ENCODE measurements at places on chromosomes 13 and 19.
A peak's percentile ranks its signal among the peaks of the same experiment; 100 is the strongest.

- no peak overlapping the region for H3K4me3 ChIP-seq
- no peak for DNase-seq
- H3K27me3 ChIP-seq: no peaks in the 10 kb centered on the region
- no peaks in the 10 kb centered on the region for H3K4me1 ChIP-seq
These were observed 36.8 kb upstream of the CYP2S1 start for GRCh38 chr19:41156207-41156606.

DNA sequence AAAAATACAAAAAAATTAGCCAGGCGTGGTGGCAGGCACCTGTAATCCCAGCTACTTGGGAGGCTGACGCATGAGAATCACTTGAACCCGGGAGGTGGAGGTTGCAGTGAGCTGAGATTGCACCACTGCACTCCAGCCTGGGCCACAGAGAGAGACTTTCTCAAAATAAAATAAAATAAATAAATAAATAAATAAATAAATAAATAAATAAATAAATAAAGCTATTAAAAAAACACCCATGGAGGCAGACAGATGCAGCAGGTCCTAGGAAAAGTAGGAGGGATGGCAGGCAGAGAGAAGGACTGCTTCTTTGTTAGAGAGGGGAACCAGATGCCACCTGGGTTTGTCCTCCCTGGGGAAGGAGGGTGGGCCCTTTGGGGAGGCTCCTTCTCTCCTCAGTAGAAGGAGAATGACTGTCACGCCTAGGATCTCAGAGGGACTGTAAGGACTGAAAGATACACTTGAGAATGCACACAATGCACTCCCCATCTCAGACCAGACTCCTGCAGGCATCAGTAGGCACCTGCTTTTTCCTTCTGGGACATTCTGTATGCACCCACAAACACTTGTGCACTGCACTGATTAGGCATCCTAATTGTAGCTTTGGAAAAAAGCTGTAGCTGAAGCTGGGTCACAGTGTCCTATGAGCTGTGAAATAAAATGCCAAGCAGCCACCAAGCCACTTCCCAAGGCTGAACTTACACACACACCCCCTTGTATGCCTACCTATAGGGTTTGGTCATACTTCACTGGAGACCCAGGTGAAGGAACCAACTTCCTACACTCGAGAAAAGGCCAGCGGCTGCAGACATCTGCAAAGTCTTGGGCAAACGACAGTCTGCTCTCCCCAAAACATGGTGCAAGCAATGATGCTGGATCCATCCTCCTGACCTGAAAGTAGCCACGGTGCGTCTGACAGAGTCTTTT lies 18.9 kb upstream of the SLC35E1 start:
- no peak overlapping the region for H3K4me3 ChIP-seq
- no peak overlapping the region for H3K27ac ChIP-seq
- DNase-seq: no peak
- H3K36me3 ChIP-seq: no peaks in the 10 kb centered on the region
- H3K27me3 ChIP-seq: no peaks in the 10 kb centered on the region
- peaks cover 9% of the 10 kb centered on the region for H3K4me1 ChIP-seq

GRCh38 chr13:108346376-108346775 lies 76.9 kb downstream of the TNFSF13B start:
- H3K27me3 ChIP-seq: no peaks in the 10 kb centered on the region
- no peak overlapping the region for H3K27ac ChIP-seq
- no peak overlapping the region for H3K4me3 ChIP-seq
- no peak for DNase-seq

- no peak overlapping the region for H3K27ac ChIP-seq
- no peaks in the 10 kb centered on the region for H3K4me1 ChIP-seq
- no peak overlapping the region for H3K4me3 ChIP-seq
These were observed 25.9 kb downstream of the ZSWIM9 start for GRCh38 chr19:48196321-48196763.

DNA sequence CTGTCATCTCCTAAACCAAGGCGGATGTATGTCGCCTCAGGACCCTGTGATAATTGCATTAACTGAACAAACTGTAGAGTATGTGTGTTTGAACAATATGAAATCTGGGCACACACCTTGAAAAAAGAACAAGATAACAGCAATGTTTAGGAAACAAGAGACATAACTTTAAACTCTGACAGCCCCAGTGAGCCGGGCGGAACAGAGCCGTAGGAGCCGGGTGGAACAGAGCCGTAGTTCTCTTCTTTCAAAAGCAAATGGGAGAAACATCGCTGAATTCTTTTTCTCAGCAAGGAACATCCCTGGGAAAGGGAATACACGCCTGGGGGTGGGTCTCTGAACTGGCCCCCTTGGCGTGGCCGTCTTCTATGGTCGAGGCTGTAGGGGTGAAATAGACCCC lies 31.8 kb upstream of the ZNF675 start:
- no peaks in the 10 kb centered on the region for H3K36me3 ChIP-seq
- DNase-seq: no peak
- no peak overlapping the region for H3K4me3 ChIP-seq
- no peaks in the 10 kb centered on the region for H3K27me3 ChIP-seq

- H3K27ac ChIP-seq: no peak overlapping the region
- no peak overlapping the region for H3K4me3 ChIP-seq
- DNase-seq: no peak
- no peaks in the 10 kb centered on the region for H3K27me3 ChIP-seq
- no peaks in the 10 kb centered on the region for H3K4me1 ChIP-seq
These were observed 151.0 kb downstream of the DPF1 start for GRCh38 chr19:38072776-38073750.

DNA sequence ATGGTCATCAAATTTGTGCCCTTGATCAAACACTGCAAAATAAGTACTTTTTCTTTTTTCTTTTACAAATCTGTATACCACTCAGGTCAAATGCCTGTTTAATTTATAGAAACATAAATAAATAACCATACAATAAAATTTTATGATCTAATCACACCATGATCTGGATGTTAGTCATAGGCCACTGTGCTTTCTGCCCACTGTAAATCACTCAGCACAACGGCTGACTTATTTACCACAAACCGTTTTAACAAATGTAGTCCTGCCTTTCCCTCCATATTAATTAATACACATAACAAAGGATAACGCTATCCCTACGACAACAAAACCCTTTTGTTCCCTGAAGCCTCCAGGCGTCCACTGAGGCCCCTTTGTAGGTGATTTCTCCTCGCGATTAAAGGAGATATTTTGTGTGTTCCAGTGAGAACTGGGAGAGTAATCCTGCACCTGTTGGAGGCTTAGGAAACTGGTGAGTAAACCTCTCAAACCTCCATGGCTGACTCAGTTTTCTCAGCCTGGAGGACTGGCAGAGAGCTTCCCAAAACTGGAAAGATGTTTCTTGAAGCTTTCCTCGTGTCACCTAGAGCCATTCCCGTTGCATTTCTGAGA lies 477.1 kb upstream of the SGCG start:
- no peaks in the 10 kb centered on the region for H3K4me1 ChIP-seq
- H3K27me3 ChIP-seq: no peaks in the 10 kb centered on the region
- no peak for DNase-seq
- no peak overlapping the region for H3K4me3 ChIP-seq
- H3K27ac ChIP-seq: no peak overlapping the region
- no peaks in the 10 kb centered on the region for H3K36me3 ChIP-seq

DNA sequence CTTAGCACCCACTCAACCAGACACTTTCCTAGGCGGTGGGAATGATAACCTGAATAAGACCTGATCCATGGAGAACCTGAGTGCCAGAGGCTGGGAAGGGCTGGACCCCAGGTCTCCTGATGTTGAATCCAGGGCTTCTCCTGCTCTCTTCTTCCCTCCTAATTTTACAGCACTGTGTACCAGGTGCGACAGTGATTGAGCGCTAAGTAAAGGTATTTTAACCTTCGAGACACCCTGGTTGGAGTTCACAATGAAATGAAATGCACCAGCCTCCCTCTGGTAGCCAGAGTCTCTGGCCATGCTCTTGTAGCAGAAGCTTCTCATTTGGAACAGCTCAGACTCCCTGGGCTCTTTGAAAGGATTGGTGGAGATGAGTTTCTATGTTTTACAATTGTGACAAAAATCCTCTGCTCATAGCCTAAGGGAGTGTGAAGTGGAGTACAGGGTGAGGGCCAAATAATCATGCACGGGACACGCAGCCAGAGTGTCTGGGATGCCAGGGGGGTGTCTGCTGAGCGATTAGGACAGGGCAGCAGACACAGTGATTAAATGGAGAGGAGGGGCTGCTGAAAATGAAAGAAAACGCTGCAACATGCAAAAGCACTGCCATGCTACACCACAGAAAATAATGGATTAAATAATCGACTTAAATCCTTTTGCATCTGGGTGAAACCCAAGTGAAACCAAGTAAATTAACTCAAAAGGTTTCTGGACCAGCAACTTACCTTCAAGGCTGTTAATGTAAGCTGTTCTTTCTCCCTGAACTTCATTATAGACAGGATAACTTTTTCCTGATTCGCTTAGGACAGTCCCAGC lies 83.8 kb downstream of the FAM216B start:
- no peak overlapping the region for H3K4me3 ChIP-seq
- H3K4me1 ChIP-seq: no peaks in the 10 kb centered on the region
- no peaks in the 10 kb centered on the region for H3K27me3 ChIP-seq
- DNase-seq: no peak
- no peaks in the 10 kb centered on the region for H3K36me3 ChIP-seq

GRCh38 chr13:99938635-99939034 lies 32.9 kb downstream of the ZIC5 start:
- H3K4me3 ChIP-seq: no peak overlapping the region
- H3K27me3 ChIP-seq: no peaks in the 10 kb centered on the region
- H3K36me3 ChIP-seq: no peaks in the 10 kb centered on the region
- no peak overlapping the region for H3K27ac ChIP-seq

DNA sequence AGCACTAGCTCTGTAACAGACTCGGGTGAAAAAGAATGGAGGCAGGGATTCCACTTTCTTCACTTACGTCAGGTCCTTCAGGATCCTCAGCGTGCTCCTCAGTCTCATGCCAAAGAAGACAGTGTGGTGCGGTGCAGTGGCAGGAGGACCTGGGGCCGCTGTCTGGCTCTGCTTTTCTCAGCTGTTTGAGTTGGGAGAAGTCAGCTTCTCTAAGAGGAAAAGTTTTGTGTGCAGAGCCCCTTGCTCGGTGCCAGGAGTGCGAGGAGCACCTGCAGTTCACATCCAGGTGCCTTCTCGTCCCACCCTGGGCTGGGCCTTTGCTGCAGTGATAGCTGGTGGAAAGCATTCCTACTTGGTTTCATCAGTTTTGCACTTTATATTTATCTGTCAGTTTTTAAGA lies 77.9 kb upstream of the TEX29 start:
- H3K36me3 ChIP-seq: no peaks in the 10 kb centered on the region
- no peaks in the 10 kb centered on the region for H3K27me3 ChIP-seq
- H3K4me3 ChIP-seq: no peak overlapping the region
- DNase-seq: no peak
- H3K4me1 ChIP-seq: no peaks in the 10 kb centered on the region

DNA sequence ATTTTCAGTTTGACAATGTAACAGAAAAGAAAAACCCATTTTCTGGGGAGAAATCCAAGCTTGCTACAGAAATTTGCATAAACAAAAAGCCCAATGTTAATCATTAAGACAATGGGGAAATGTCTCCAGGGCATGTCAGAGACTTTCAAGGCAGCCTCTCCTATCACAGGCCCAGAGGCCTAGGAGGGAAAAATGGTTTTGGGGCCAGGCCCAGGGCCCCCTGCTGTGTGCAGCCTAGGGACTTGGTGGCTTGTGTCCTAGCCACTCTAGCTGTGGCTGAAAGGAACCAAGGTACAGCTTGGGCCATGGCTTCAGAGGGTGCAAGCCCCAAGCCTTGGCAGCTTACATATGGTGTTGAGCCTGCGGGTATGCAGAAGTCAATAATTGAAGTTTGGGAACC lies 8.0 kb upstream of the TEX30 start:
- H3K4me3 ChIP-seq: no peak overlapping the region
- H3K27me3 ChIP-seq: no peaks in the 10 kb centered on the region
- H3K4me1 ChIP-seq: no peaks in the 10 kb centered on the region
- DNase-seq: no peak
- H3K27ac ChIP-seq: no peak overlapping the region

DNA sequence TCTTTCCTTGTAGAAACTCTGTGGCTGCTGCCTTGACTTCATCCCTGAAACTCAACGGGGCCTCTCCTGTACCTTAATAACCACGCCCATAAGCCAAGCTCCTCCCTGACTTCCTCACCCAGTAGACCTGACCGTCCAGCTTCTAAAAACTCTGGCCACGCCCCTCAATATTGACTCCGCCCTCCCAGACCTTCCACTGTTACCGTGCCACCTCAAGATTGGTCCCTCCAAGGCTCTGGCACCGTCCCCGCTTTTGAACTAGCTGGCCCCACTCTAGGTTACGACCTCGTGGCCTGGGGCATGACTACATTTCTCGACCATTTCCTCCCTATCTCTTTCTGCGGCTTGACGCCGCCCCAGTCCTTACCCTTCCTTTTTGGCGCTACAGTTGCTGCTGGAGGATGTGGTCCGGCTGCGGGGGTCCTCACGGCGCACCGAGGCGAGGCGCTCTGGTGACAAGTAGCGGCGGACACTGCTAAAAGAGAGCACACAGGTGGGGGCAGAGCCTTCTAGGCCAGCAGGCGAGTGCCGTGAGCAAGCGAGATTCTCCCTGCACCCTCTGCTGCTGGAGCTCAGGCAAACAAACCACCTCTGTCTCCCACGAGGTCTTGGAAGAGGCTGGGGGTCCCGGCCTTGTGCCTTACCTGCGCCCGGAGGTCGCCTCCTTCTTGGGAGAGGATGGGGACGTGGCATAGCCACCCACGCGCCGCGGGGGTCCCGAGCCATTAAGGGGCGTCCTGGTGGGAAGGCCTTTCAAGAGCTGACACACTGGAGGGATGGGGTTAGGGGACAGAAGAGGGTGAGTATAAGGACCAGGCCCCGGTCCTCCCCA lies 2.3 kb upstream of the EML2 start:
- H3K4me1 ChIP-seq: peaks cover 17% of the 10 kb centered on the region
- peak; percentile 87 for DNase-seq
- no peaks in the 10 kb centered on the region for H3K36me3 ChIP-seq

DNA sequence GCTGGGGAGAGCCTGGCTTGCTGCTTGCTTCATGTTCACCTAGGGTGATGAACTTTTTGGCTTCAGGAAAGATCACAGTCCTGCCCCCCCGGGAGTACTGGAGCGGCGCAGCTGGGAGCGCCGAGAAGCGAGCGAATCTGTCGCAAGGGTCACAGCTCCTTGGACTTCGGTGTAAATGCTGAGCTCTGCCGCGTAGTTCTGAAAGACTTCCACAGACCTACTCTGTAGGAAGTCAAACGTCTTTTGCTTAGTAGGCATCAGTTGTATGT lies 2.7 kb downstream of the ING1 start:
- H3K27ac ChIP-seq: peak overlapping the region; percentile 92
- no peaks in the 10 kb centered on the region for H3K27me3 ChIP-seq
- H3K4me1 ChIP-seq: no peaks in the 10 kb centered on the region
- DNase-seq: no peak
- H3K36me3 ChIP-seq: no peaks in the 10 kb centered on the region
- peak overlapping the region; percentile 98 for H3K4me3 ChIP-seq

- no peak for DNase-seq
- H3K36me3 ChIP-seq: no peaks in the 10 kb centered on the region
- no peaks in the 10 kb centered on the region for H3K27me3 ChIP-seq
- peak overlapping the region; percentile 69 for H3K27ac ChIP-seq
- H3K4me3 ChIP-seq: no peak overlapping the region
These were observed 114.0 kb upstream of the KL start for GRCh38 chr13:32902029-32902780.
